ENCODE measurements at places on chromosomes 5 and 9.
A peak's percentile ranks its signal among the peaks of the same experiment; 100 is the strongest.

GRCh38 chr5:142548739-142549275 lies 137.1 kb downstream of the FGF1 start:
- H3K4me3 ChIP-seq = no peak overlapping the region
- H3K36me3 ChIP-seq = no peaks in the 10 kb centered on the region
- no peak overlapping the region for H3K27ac ChIP-seq

DNA sequence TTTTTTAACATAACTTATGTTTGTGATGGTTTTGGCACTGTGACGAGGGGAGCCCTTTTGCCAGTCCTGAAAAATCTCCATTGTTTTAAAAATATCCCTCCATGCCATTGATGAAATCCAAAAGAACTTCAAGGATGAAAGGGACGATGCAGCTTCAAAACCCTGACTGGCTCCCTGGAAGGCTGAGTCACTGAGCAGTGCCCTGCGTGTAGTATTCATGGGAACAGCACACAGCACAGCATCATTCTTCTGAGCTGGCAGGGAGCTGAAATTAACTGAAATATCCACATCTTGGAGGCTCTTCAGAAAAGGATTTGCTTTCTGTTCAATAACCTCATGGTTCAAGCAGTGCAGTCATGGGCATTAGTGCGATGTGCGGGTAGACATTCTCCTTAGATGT lies 29.7 kb downstream of the PDE4D start:
- no peaks in the 10 kb centered on the region for H3K4me1 ChIP-seq
- no peaks in the 10 kb centered on the region for H3K36me3 ChIP-seq
- H3K4me3 ChIP-seq = no peak overlapping the region

GRCh38 chr5:58299256-58299655 lies 160.6 kb downstream of the PLK2 start:
- H3K4me3 ChIP-seq = no peak overlapping the region
- H3K36me3 ChIP-seq = no peaks in the 10 kb centered on the region
- no peaks in the 10 kb centered on the region for H3K4me1 ChIP-seq
- H3K27ac ChIP-seq = no peak overlapping the region
- no peak for DNase-seq
- no peaks in the 10 kb centered on the region for H3K27me3 ChIP-seq

DNA sequence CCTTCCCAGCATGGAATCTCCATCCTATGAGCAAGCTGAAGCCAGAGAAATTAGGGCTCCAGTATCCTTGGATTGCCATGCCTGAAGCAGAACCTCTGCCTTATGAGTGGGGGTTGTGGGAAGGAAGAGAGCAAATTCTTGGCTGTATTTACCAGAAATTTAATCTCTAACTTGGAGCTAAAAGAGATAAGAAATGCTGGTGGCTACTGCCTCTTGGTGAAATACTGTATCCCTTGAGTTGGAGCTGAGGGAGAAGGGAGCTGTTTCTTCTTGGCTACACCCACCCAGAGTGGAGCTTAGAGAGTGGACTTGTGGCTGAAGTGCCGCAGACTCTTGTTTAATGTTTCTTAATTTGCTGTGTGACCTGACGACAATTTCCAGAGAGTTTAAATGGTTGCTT lies 447.3 kb downstream of the ARHGEF28 start:
- H3K27me3 ChIP-seq = no peaks in the 10 kb centered on the region
- no peak for DNase-seq

GRCh38 chr5:105877592-105877991 lies 1793.1 kb downstream of the EFNA5 start:
- no peak for DNase-seq
- no peaks in the 10 kb centered on the region for H3K4me1 ChIP-seq
- no peaks in the 10 kb centered on the region for H3K36me3 ChIP-seq
- no peaks in the 10 kb centered on the region for H3K27me3 ChIP-seq
- H3K4me3 ChIP-seq = no peak overlapping the region
- no peak overlapping the region for H3K27ac ChIP-seq

GRCh38 chr9:125544988-125545651 lies 161.9 kb downstream of the MAPKAP1 start:
- H3K4me3 ChIP-seq = no peak overlapping the region
- peak overlapping the region; percentile 10 for H3K27ac ChIP-seq

GRCh38 chr5:111453295-111453694 lies 59.0 kb downstream of the STARD4 start:
- H3K27ac ChIP-seq = no peak overlapping the region
- no peak overlapping the region for H3K4me3 ChIP-seq
- peaks cover 5% of the 10 kb centered on the region for H3K4me1 ChIP-seq
- no peak for DNase-seq

DNA sequence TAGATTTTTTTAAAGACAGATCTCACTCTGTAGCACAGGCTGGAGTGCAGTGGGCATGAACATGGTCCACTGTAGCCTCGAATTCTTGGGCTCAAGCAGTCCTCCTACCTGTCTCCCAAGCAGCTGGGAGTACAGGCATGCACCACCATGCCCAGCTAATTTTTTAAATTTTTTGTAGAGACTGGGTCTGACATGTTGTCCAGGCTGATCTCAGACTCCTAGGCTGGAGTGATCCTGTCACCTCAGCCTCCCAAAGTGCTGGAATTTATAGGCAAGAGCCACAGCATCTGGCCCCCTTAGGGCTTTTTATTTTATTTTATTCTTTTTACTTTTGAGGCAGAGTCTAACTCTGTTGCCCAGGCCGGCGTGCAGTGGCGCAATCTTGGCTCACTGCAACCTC lies 56.4 kb downstream of the NSD1 start:
- no peak for DNase-seq
- H3K27ac ChIP-seq = no peak overlapping the region
- peaks cover 27% of the 10 kb centered on the region for H3K36me3 ChIP-seq
- no peak overlapping the region for H3K4me3 ChIP-seq
- peaks cover 4% of the 10 kb centered on the region for H3K4me1 ChIP-seq
- no peaks in the 10 kb centered on the region for H3K27me3 ChIP-seq

GRCh38 chr5:75461679-75462078 lies 49.8 kb downstream of the CERT1 start:
- H3K27ac ChIP-seq = no peak overlapping the region
- H3K36me3 ChIP-seq = no peaks in the 10 kb centered on the region
- H3K27me3 ChIP-seq = no peaks in the 10 kb centered on the region
- DNase-seq = no peak

GRCh38 chr5:132114150-132115121 lies 40.8 kb downstream of the CSF2 start:
- DNase-seq = no peak
- no peaks in the 10 kb centered on the region for H3K4me1 ChIP-seq
- no peaks in the 10 kb centered on the region for H3K27me3 ChIP-seq
- no peak overlapping the region for H3K27ac ChIP-seq
- no peaks in the 10 kb centered on the region for H3K36me3 ChIP-seq

All from suprapubic skin (tissue), 4 donors.